T-helper 22 cell (primary cell): ENCODE measurements at places on chromosomes 3 and 15.

DNA sequence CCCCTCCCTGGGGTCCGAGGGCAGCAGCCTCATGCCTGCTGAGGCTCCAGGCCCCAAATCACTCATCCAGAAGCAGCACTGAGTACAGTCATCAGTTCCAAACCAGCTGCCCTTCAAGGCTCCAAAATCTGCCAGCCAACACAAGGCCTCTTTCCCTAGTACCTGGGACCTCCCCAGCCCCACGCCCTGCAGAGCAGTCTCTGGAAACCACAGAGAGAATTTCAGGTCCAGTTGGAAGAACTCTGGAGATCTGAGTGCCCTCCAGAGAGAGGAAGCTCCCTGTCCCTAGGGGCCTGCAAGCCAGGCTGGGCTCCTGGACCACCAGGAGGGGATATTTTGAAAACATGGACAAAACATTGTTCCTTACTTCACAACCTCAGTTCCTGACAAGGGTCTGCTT, 26.2 kb downstream of the TKT start:
- no peak for DNase-seq

DNA sequence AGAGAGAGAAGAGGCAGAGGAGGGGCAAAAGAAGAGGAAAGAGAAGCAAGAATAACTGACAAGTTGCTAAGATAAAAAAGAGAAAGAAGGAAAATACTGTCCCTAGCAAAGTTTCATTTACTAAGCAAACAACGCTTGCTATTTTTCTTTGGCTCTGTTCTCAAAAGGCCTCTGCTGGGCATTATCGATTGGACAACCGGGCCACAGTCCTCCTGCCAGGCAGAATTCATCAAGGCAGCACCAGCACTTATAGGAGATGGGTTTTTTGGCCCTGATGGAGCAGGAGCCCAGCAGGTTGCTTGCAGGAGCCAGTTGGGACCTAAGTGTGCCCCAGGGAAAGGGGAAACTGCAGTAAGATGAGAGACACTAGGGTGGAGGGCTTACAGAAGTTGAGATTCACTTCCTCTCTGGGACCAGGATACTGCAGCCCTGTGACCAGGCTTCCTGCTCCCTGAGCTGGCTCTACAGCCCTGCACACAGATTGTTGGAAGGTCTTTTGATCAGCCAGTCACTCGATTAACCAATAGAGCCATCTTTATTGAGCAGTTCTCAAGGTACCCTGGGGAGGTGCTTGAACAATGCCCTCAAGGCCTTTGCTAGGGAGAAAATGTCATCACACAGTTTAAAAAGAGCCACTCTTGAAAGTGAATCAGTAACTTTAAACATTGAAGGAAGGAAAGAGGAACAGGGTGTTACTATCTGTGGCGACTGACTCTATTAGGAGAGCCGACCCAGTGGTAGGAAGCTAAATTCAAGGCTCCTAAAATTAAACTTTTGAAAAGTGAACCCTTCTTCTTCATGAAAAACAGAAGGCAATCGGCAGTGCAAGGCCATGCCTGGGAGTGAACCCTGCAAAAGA, 28.8 kb upstream of the GLCE start:
- no peak for DNase-seq

GRCh38 chr15:73001840-73002239, 50.4 kb upstream of the NEO1 start:
- no peak for DNase-seq

DNA sequence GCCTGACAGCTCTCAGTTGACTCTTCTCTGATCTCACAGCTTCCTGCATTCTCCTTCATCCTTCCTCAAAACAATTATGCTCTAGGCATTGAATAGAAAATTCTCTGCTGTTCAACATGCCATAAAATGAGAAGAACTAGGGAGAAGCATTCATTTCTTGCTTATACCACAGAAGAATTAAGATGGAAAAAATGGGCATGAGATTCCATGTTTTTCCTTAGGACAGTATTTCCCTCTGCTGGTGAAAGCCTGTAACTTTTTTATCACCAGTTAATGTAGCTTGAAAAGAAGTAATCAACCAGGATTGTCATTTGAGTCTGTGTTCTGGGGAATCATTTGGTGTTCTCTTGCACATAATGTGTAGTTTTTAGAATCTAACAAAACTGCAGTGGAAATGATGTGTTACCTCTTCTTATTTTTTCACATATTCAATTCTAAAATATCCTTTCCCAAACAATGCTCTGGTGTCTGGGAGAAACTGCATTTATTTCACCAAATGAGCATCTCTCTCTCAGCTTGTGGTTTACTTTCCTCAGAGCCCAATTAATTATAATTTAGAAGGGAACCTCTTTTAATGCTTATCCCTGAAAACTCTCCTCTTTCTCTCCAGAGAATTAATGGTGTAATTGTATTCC, 92.8 kb upstream of the DCBLD2 start:
- no peak for DNase-seq

- DNase-seq: no peak
Measured at GRCh38 chr15:45131510-45131909, 1.7 kb downstream of the DUOX1 start.

GRCh38 chr15:40982855-40983254, 29.6 kb downstream of the CHAC1 start:
- DNase-seq: no peak

DNA sequence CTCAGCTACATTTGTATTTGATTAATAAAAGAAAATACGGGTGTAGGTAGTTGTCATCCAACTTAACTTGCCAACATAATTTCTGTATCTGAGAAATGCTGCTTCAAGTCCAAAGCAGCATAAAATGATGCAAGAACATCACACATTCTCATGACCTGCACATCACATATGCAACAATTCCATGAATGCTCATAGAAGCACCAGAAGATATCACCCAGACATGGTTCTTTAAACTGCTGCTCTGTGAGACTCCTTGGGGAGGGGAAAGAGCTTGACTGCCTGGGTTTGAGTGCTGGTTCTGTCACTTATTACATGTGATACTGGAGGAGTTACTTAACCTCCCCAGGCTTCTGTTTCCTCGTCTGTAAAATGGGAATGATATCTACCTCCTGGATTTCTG, 39.4 kb downstream of the CHST14 start:
- DNase-seq: no peak

DNA sequence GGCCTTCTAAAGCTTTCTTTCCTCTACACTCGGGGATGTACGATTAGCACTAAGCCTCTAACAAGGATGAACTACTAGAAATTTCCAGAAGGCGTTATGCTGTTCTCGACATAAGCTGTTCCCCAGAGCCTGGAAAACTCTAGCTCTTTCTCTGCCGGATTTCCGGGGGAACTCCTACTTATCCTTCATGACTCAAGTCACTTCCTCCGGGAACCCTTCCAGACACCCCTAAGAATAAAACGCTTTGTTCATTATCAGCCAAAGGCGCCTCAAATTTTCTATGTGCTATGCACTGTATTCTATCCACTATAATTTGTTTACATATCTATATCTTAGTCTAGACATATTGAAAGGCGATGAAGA, 455 bp upstream of the SNAP23 start:
- peak; percentile 5 for DNase-seq

GRCh38 chr15:70853318-70853972, 512 bp downstream of the LARP6 start:
- no peak for DNase-seq

- no peak for DNase-seq
Measured at GRCh38 chr3:189606774-189607173, 24.4 kb upstream of the TP63 start.

DNA sequence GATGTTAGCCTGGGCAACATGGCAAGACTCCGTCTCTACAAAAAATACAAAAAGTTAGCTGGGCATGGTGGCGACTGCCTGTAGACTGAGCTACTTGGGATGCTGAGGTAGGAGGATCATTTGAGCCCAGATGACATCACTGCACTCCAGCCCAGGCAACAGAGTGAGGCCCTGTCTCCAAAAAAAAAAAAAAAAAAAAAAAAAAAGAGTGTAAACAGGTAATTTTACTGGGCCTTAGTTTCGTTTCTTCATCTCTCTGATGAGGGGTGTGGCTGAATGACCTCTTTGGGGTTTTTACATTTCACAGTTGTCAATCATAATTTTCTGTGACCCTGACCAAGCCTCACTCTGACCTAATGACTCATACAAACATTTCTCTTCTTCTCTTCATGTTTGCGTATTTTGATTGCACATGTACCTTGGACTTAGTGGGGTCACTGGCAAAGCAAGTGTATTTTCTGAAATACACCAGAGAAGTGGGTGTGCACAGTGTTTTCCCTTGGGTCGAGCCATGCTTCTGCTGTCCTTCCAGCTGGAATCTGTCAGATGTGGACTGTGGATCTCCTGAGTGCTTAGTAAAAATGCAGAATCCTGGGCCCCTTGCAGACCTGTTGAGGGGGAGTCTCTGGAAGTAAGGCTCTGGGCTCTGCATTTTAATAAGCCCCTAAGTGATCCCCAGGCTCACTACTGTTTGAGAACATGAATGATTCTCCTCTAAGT, 140.5 kb downstream of the FNDC3B start:
- DNase-seq: no peak

DNA sequence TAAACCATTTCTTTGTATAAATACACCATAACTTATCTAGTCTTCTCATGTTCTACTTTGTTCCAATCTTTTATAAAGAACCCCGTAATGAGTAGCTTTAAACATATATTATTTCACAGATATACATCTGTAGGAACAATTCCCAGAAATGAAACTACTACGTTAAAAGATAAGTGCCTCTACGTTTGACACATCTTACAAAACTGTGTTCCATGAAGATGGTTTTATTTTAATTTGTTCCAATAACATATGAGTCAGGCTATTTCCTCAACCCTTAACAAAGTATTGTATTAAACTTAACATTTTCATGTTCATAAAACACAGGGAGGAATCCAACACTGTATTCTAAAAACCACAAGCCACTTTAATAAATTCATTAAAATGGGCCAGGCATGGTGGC, 52.9 kb downstream of the TRPM7 start:
- DNase-seq: no peak

DNA sequence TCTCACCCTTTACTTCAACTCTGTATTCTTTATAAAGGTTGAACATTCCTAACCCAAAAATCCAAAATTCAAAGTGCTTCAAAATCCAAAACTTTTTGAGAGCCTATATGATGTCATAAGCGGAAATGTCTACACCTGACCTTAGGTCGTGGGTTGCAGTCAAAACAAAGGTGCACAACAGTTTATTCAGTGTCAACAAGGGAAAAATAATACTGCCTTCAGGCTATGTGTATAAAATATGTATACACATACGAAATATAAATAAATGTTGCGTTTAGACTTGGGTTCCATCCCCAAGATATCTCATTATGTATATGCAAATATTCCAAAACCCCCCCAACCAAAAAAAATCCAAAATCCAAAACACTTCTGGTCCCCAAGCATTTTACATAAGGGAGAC, 90.9 kb downstream of the STAG1 start:
- DNase-seq: no peak

GRCh38 chr3:37115446-37115845, 58.9 kb downstream of the LRRFIP2 start:
- no peak for DNase-seq

DNA sequence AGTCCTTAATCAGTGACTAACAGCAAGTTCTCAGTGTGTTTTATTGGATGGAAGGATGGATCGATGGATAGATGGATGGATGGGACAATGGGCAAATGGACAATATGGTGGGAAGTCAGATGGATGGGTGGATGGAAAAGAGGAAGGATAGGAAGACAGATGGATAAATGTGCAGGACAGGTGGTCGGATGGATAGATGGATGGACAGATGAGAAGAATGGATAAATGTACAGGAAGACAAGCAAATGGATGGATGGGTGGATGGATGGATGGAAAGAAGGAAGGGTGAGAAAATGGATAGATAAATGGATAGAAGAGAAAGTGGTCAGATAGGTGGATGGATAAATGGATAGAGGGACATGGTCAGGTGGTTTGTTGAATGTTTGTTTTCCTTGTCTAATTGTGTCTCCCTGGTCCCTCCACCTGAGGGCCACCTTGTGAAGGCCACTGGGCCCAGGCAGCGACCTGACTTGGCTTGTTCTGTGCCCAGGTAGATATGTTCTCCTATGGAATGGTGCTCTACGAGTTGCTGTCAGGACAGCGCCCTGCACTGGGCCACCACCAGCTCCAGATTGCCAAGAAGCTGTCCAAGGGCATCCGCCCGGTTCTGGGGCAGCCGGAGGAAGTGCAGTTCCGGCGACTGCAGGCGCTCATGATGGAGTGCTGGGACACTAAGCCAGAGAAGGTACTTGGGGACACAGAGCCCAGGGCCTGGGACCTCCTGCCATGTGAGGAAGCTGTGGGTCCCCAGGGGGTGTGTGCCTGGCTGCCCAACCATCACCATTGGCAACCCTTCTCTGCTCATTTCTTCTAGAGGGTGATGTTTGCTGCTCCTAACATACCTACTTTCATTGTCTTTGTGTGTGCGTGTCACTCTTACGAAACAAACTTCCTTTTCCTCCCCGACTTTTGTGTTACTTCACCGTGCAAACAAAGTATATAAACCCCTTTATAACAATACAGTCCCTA, 137.5 kb downstream of the LRRK1 start:
- no peak for DNase-seq

GRCh38 chr3:162998205-162998604, 1501.6 kb downstream of the OTOL1 start:
- DNase-seq: no peak

GRCh38 chr15:97627634-97628033, 332.9 kb upstream of the ARRDC4 start:
- no peak for DNase-seq

GRCh38 chr3:48038971-48039481, 22.8 kb upstream of the MAP4 start:
- no peak for DNase-seq

- DNase-seq: no peak
Measured at GRCh38 chr3:64321747-64322146, 96.5 kb upstream of the PRICKLE2 start.
